ENCODE measurements at places on chromosomes 12 and 14.

GRCh38 chr12:92156139-92156538 is 10.5 kb upstream of the BTG1 start:
- no peak for DNase-seq

- DNase-seq: no peak
Observed at GRCh38 chr14:100761481-100761880, 34.8 kb downstream of the DLK1 start.

DNA sequence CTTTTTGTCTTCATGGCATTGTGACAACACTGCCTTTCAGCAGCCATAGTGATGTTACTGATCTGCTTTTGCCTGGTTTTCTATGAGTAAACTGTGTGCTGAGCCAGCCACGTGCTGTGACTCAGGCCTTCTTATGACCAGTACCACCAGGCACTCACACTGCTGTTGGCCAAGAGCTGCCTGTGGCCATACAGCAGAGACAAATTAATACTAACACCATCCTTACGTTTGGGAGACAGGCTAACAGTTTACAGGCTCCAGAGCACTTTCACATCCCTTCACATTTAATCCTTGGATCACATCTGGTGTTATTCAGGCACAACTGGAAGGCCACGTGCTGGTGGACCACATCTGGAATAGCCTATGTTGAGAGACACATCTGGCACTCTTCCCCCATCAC is 377.9 kb downstream of the CCDC91 start:
- no peak for DNase-seq

DNA sequence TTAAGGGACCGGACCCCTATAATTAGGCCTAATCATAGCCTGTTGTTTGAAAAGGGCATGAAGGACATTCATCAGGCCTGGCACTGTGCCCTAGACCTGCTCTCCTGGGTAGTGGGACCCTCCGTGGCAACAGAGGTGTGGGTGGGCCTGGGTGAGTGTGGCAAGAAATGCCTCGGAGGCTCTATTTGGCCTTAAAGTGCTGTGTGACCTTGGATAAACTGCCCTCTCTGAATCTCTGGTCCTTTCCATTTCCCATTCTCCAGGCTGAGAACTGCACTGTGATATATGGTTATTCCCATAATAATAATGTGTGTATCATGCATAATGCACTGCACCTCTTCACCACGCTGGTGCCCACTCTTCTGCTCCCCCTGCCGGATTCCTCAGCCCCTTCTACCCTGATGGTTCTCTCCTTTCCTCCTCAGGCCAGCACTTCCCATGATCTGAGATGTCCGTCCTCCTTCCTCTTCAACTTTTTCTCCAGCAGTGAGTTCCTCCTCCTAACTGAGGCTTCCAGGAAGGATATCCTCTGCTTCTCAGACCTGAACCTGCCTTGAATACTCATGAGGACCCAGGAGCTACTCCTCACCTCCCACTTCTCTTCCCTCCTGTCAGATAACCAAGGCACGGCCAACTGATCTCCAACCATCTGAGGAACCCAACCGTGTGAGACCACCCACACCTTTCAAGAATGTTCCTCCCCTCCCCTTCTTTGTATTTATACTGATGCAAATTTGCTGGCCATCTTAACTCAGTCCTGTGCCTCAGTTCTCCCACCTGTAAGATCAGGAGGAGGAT is 111.0 kb upstream of the PZP start:
- no peak for DNase-seq

GRCh38 chr12:28512876-28513275 is 322.6 kb downstream of the CCDC91 start:
- no peak for DNase-seq

- no peak for DNase-seq
Observed at GRCh38 chr12:119676573-119676972, 8.6 kb downstream of the PRKAB1 start.

- no peak for DNase-seq
Observed at GRCh38 chr12:76623931-76624330, 64.4 kb upstream of the OSBPL8 start.

- no peak for DNase-seq
Observed at GRCh38 chr12:84375449-84376170, 537.0 kb downstream of the SLC6A15 start.

Measured in T-helper 2 cell (primary cell).